ENCODE measurements at places on chromosomes 1 and 21. TPM values are rescaled to one million over a fixed set of nuclear protein-coding genes. Genes with fewer than 3 reads are reported as not detected.

The TFAP2E gene
- total RNA-seq = 3.2 TPM

DNA sequence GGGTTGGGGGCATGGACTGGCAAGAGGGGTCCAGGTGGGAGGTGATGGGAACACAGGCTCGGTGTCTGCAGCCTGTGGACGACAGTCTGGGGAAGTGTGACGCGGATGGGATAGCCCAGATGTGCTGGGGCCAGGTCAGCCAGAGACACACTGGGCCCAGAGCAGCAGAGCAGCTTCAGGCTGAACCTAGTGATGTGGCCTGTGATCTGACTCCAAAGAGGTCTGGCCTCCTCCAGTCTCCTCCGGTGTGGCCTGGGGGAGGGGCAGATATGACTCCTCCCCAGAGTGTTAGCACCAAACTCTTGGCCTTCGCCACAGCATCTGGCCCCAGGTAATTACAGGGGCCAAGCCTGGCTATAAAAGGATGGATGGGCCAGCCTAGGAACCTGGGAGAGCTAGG is 13.5 kb downstream of the EFNA3 start:
- no peak for DNase-seq
- H3K36me3 ChIP-seq = no peaks in the 10 kb centered on the region
- H3K4me3 ChIP-seq = no peak overlapping the region
- no peak overlapping the region for H3K27ac ChIP-seq

- peak; percentile 81 for DNase-seq
- peaks cover 9% of the 10 kb centered on the region for H3K27me3 ChIP-seq
- H3K4me3 ChIP-seq = peak overlapping the region; percentile 61
- peak overlapping the region; percentile 78 for H3K27ac ChIP-seq
Measured at GRCh38 chr1:227946624-227947385, 927 bp downstream of the WNT9A start.

The MYOC gene
- 3.1 TPM for total RNA-seq

- DNase-seq = no peak
- no peaks in the 10 kb centered on the region for H3K27me3 ChIP-seq
- H3K4me3 ChIP-seq = no peak overlapping the region
- no peaks in the 10 kb centered on the region for H3K4me1 ChIP-seq
- H3K36me3 ChIP-seq = peaks cover 30% of the 10 kb centered on the region
Measured at GRCh38 chr1:151756291-151756690, 7.0 kb downstream of the MRPL9 start.

DNA sequence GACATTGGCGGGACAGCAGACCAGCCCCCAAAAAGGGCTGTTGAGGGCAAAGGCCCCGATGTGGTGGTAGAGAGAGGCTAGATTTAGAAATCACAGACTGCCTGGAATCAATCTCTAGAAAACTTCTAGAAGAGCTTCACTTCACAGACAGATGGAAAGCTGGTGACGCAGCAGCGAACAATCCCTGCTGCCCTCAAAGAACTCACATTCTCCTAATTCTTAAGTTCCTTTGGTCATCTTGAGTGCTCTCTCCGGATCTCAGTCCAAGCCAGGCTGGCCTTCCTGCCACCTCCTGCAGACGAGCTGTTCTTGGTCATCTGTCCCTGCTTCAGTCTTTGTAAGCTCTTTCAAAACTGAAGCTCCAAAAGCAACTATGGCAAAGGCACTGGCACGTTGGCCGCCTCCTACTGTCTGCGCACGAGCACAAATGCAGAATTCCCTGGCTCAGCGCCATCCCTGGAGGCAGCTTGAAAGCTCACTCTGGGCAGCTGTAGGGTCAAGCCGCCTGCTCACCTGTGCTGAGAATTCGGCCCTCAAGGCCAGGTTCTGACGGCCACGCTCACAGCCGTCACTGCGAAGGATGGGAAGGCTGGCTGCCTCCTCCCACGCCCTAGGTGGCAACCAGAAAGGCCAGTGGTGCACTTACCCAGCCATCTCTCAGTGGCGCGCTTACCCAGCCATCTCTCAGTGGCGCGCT is 110.6 kb downstream of the NPHP4 start:
- no peak overlapping the region for H3K27ac ChIP-seq
- H3K4me3 ChIP-seq = no peak overlapping the region

The RRP15 gene
- 11.6 TPM for total RNA-seq

- no peak overlapping the region for H3K27ac ChIP-seq
- H3K36me3 ChIP-seq = no peaks in the 10 kb centered on the region
- peaks cover 6% of the 10 kb centered on the region for H3K4me1 ChIP-seq
- H3K27me3 ChIP-seq = no peaks in the 10 kb centered on the region
Measured at GRCh38 chr1:186099336-186100104, 275.5 kb downstream of the TPR start.

The PIGP gene
- 15.5 TPM for total RNA-seq

The DTL gene
- 0.89 TPM for total RNA-seq

DNA sequence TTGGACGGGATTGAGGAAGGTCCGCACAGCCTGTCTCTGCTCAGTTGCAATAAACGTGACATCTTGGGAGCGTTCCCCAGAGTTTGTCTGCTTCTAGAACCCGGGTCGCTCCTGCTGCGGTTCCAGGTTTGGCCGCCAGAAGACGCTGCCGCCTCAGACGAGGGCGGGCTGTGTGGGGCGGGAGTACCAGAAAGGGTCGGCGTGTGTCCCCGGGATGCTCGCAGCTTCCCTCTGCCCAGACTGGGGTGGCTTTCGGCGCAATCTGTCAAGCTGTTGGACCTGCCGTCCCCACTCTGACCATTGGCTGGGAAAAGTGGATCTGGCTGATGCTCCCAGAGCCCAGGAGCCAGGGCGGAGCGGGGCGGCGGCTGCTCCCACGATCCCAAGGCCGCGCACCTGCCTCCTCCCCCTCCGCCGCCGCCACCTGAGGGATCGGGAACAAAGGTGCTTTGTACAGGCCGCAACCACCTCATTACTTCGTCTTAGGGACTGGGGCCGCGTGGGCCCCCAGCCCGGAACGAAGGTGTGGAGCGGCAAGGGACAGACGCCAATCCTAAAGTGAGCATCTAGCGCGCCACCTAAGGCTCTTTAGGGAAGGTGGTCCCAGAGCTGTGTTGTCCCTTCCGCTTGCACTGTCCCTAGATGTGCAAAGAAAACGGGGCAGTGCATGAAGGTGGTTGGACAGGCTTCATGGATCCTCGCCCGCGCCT is 683 bp upstream of the EFNA4 start:
- peak; percentile 81 for DNase-seq
- H3K4me1 ChIP-seq = peaks cover 43% of the 10 kb centered on the region
- peaks cover 39% of the 10 kb centered on the region for H3K36me3 ChIP-seq
- H3K27ac ChIP-seq = peak overlapping the region; percentile 80
- H3K27me3 ChIP-seq = no peaks in the 10 kb centered on the region

Data from suprapubic skin (tissue), 4 donors.